ENCODE measurements at places on chromosomes 4 and X. TPM values are rescaled to one million over a fixed set of nuclear protein-coding genes. Genes with fewer than 3 reads are reported as not detected.

DNA sequence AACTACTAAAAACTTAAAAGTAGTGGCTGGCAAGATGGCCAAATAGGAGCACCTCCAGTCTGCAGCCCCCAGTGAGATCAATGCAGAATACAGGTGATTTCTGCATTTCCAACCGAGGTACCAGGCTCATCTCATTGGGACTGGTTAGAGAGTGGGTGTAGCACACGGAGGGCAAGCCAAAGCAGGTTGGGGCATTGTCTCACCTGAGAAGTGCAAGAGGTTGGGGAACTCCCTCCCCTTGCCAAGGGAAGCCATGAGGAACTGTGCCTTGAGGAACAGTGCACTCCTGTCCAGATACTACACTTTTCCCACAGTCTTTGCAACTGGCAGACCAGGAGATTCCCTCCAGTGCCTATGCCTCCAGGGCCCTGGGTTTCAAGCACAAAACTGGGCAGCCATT lies 311.1 kb downstream of the PAPSS1 start:
- no peak for DNase-seq

DNA sequence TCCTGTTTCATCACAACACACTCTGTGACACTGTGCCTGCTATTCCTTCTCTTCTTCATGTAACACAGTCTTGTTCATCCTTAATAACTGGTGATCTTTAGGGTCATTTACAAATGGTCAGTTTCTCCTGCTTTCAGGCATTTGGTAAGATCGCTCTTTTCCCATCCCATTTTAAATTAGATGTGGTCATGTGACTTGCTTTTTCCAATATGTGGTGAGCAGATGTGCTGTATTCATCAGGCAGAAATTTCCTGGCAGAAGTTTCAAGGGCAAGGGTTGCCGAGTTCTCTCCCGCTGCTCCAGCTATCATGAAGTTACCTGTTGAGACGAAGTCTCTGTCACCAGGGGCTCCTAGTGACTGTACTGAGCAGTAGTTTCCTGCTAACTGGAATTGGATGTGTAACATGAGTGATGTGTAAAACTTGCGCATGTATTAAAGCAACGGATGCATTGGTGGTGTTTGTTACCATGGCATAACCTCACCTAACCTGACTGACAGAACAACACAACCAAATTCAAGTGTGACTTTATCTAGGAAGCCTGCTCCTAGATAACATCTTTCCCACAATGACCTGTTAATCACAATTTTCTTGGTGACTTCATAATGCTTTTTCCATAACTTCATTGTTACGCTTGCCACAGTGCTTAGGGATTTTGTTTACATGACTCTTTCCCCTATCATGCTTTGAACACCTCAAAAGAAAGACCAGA lies 29.5 kb upstream of the BMPR1B start:
- no peak for DNase-seq

GRCh38 chr4:27717431-27717755 lies 856.8 kb downstream of the STIM2 start:
- no peak for DNase-seq

- no peak for DNase-seq
These were observed 39.2 kb downstream of the FAM241A start for GRCh38 chr4:112184438-112184837.

DNA sequence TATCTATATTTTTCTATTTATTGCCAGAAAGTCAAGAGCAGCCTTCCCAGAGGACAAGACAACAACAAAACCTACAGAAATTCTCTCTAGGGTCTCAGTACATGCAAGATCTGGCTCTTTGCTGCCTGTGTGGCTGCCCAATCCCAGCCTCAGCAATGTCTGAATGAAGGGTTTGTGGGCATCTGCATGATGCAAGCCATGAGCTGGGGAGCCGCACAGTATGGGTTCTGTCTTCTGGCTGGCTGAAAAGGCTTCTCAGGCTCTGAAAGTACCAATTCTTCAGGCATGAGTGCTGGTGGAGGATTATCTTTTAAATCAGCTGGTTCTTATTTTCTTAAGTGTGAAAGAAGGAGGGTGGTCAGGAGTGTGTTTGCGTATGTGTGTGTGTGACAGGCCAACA lies 104.6 kb downstream of the PDGFRA start:
- DNase-seq: no peak

GRCh38 chr4:94944726-94945125 lies 187.0 kb downstream of the BMPR1B start:
- DNase-seq: no peak

GRCh38 chr4:153265306-153266047 lies 61.2 kb downstream of the TRIM2 start:
- no peak for DNase-seq

- no peak for DNase-seq
These were observed 39.4 kb downstream of the ADH7 start for GRCh38 chr4:99395595-99396364.

- no peak for DNase-seq
These were observed 9.3 kb downstream of the C4orf54 start for GRCh38 chr4:99648321-99648720.

GRCh38 chr4:106305435-106306055 lies 10.5 kb downstream of the TBCK start:
- DNase-seq: no peak

- no peak for DNase-seq
These were observed 983.2 kb upstream of the IGFBP7 start for GRCh38 chr4:58093352-58093751.

DNA sequence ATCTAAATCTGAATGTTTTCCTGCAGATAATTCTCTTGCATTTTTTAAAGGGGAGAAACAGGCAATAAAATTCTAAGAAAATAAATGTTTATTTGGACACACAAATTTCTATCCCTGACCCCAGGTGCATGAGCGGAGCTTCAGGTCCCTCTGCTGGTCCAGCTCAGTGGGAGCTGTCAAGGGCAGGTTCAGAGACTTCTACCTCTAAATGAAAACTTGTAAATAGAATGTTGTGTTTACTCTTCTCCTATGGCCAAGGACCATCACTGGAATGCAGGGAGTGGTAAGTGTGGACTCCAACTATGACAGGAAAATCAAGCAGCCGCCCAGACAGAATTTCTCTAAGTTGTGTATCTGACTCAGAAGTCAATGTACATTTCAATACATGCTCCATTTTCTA lies 148.6 kb upstream of the TTC29 start:
- DNase-seq: no peak

GRCh38 chrX:12089740-12090139 lies 48.5 kb upstream of the FRMPD4 start:
- no peak for DNase-seq

DNA sequence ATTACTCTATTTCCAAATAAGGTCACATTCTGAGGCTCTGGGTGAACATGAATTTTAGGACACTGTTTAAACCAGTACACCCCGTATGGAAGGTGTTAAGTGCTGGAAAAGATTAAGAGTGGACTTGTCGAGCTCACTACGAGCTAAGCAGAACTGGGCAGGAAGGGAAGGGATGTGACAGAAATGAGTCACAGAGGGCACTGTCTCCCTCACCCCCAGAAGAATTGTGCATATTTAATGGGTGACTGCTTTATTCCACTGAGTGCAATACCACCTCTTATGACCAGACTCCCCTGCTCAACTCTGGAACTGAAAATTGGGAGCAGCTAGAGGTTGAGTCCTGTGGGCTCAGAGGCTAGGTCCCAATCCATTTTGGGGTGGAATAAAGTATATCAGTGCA lies 187.4 kb upstream of the RPS6KA3 start:
- no peak for DNase-seq

- no peak for DNase-seq
These were observed 1365.8 kb upstream of the DIAPH2 start for GRCh38 chrX:95318882-95319281.

GRCh38 chr4:622996-623913 lies 2.1 kb upstream of the PDE6B start:
- DNase-seq: peak; percentile 71

DNA sequence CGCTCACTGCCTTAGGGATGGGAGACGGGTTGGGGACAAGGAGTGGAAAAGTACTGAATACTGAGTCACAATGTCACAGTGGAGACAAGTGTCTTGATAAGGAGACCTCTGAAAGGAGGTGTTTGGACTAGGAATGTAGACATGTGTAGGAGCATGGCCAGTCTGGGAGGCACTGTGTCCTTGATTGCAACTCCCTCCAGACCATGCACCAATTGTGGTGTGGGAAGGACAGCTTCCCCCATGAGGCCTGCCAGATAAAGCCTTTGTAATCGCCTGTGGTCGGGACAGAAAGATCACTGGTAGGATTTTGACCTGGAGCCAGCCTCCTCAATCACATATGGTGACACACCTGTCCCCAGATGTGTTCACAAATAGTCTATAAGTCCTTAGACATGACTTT lies 64.1 kb downstream of the USP38 start:
- no peak for DNase-seq

GRCh38 chr4:62644372-62644771 lies 1444.2 kb downstream of the ADGRL3 start:
- no peak for DNase-seq

DNA sequence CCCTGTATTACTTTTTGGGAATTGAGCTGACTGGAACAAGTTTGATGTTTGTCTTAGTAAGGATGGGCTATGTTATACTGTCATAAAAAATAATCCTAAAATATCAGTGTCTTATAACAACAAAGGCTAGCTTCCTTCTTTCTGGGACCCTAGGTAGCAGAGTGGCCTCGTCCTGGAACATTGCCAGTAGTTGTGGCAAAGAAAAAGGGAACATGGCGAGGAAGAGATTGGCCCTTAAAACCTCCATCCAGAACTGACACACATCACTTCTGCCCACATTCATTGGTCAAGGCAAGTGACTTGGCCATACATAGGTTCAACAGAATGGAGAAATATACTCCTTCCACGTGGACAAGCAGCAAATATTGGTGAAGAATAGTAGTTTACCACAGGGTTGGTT lies 287.9 kb downstream of the PPP1R2C start:
- DNase-seq: no peak

DNA sequence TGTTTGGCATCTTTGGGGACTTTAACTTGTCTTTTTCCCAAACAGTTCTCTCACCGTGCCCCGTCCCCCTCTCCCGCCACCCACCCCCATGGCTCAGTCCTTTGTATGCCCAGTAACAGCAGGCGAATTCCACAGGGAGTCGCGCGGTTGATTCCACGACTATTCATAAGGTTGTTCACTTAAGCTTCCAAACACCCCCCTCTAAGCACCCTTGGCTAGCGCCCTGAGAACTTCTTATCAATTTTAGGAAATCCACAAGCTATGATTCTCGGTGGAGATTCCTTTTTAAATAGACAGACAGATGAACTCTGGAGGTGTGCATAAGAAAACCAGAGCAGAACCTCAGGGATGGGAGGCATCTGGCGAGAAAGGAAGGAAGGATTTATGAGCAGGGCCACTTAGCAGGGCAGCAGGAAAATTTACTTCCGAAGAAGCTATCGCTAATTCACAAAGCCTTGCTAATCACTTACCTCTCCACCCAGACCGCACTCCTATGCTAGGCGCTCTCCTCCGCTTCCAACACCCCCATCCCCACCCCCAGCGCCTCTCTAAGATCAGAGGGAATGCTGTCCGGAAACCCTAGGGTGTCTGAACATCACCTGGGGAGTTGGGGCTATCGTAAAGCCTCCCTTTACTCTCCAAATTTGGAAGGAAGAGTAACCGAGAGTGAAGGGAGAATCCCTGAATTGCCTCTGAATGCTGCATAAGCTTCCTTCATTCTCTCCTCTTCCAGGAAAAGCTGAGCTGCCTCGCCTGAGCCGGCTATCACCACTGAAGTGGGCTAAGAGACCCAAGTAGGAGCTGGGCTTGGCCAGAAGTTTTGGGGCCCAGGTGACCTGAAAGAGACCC lies 1.7 kb downstream of the UNC5C start:
- no peak for DNase-seq

DNA sequence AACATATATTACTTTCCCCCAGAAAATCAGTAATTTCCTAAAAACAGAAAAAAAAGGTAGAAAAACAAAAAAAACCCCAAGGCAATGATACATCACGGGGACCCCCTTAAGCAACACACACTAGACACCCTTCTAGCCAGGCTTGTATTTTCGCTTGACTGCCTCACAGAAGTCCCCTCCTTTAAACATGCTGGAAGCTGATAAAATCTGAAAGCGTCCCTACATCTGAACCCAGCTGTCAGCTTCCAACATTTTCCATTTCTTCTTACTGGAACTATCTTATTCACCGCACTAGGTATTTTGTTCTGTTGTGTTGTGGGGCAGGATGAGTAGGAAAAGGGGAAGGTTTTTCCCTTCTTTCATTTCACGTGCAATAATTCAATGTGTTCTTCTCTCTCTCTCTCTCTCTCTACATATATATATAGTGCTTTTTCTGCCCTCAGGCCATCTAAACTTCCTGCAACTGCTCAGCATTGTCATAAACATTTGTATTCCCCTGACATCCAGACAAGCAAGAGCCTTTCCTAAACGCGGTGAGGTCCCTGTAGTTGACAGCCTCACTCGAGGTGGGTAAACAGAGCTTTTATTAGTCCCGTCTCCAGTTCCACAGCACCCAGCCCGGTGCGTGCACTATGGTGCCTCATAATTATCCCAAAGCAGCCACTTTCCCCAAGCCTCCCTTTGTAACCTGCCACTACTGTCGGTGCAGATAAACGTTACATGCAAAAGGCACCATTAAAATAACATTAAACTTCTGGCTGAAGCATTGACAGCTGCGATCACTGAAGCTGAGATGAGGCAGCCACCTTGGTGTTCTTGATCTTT lies 82.5 kb downstream of the GATB start:
- no peak for DNase-seq

DNA sequence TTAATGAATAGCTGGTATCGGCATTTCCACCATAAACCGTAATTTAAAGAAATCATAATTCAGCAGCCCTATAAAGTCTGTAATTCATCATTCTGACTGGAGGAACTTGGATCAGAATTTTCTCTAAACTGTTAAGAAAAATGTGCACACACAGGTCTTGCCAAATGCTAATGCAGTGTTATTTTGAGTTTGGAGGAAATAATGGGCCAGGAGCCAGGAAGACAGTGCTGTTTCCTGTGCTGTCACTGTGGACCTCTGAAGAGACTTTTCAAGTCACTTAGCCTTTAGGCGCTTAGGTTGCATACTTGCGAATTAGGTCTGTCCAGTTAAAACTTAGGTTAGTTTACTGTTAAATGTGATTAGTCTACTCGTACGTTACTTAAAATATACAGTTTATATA lies 137.5 kb upstream of the ANXA3 start:
- DNase-seq: no peak

DNA sequence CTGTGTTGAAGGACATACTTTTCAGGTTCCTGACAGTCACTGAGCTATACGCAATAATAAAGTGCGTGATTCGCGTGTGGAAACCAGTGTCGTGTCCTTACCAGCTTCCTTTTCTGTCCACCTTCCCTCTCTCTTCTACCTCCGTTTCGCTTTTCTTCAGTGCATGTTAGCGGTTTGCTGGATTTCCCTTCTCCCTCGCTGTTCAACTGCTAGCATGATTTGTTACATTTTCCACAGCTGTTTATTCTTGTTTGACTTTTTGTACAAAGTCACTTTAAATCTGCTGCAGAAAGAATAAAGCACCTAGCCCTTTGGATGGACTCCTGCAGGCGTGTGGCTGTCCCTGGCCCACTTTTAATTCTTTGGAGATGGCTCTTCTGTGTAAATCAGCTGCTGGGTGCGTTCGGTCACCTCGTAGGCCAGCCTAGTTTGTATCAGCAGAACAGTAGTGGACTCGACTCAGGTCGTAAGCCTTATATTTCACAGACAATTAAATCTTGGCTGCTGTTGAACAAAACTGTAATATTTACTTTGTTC lies 8.9 kb upstream of the HAND2 start:
- DNase-seq: no peak

GRCh38 chr4:88761861-88762523 lies 64.4 kb upstream of the NAP1L5 start:
- DNase-seq: no peak

TRPC3 gene
- total RNA-seq: 0.20 TPM

CT55 gene
- not detected for total RNA-seq

PKD2 gene
- 69.7 TPM for total RNA-seq

ESX1 gene
- total RNA-seq: not detected

CLDN34 gene
- total RNA-seq: not detected

GNRHR gene
- total RNA-seq: not detected

BMPR1B gene
- 7.8 TPM for total RNA-seq
